Left lung (tissue), 14 donors: ENCODE measurements at places on chromosomes 6 and 20.

- no peaks in the 10 kb centered on the region for H3K36me3 ChIP-seq
- H3K4me1 ChIP-seq: peaks cover 83% of the 10 kb centered on the region
- H3K27me3 ChIP-seq: no peaks in the 10 kb centered on the region
These were observed 16.0 kb downstream of the HECA start for GRCh38 chr6:139150920-139151319.

DNA sequence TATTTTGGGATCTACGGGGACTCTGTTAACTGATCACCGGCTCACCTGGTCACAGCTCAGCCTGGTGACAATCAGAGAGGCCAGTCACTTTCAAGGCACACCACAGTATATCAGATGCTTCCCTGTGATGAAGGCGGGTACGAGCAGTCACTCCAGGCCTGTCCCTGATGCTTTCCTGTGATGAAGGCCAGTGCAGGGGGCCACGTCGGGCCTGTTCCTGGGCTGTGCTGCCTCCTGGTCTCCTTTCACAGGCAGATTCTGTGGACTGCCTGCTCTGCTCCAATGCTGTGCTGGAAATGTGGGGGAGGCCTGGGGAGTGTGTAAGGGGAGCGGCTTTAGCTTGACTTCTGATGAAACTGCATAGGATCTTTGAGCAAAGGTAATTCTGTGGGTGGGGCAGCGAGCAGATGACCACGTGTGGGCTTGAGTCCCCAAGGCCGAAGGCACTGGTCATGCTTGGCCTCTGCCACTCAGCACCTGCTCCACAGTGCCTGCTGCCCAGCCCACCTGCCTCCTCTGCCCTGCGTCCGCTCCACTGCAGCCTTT, 372.6 kb downstream of the TAF4 start:
- no peak for DNase-seq
- no peak overlapping the region for H3K4me3 ChIP-seq
- H3K27ac ChIP-seq: no peak overlapping the region
- H3K27me3 ChIP-seq: no peaks in the 10 kb centered on the region

DNA sequence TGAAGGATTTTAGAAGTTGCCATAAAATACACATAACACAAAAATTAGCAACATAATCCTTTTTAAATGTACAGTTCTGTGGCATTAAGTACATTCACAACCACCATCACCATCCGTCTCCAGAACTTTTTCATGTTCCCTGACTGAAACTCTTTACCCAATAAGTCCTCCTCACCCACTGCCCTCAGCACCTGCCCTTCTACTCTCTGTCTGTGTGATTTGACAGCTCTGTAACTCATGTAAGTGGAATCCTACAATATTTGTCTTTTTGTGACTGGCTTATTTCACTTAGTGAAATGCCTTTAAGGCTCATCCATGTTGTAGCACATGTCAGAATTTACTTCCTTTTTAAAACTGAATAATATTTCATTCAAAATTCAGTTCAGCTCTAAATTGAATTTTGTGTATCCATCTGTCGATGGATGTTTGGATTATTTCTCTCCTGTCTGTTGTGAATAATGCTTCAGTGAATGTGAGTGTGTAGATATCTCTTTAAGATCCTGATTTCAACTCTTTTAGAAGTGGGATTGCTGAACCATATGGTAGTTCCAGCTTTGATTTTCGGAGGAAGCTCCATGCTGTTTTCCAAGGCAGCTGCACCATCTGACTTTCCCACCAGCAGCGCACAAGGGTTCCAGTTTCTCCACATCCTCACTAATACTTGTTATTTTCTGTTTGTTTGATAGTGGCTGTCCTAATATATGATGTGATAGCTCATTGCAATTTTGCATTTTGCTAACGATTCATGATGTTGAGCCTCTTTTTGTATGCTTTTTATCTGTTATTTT, 4.2 kb downstream of the ENTPD6 start:
- no peak for DNase-seq
- H3K27ac ChIP-seq: no peak overlapping the region
- H3K36me3 ChIP-seq: no peaks in the 10 kb centered on the region
- H3K4me1 ChIP-seq: peaks cover 4% of the 10 kb centered on the region
- no peaks in the 10 kb centered on the region for H3K27me3 ChIP-seq
- no peak overlapping the region for H3K4me3 ChIP-seq

DNA sequence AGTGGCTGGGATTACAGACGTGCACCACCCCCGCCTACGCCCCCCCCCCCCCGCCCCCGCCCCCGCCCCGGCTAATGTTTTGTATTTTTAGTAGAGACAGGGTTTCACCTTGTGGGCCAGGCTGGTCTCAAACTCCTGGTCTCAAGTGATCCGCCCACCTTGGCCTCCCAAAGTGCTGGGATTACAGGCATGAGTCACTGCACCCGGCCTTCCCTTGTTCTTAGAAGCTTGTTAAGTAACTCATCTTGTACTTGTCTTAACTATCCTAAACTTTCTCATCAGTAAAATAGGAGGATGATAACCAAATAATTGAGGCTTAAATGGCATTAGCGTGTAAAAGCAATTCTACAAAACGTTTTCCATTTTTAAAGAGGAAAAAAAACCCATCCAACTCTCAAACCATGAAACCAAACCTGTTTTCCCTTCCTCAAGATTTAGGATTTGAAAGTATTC, 4.2 kb downstream of the CDYL start:
- no peak overlapping the region for H3K4me3 ChIP-seq
- H3K36me3 ChIP-seq: no peaks in the 10 kb centered on the region
- H3K27me3 ChIP-seq: no peaks in the 10 kb centered on the region
- no peaks in the 10 kb centered on the region for H3K4me1 ChIP-seq

DNA sequence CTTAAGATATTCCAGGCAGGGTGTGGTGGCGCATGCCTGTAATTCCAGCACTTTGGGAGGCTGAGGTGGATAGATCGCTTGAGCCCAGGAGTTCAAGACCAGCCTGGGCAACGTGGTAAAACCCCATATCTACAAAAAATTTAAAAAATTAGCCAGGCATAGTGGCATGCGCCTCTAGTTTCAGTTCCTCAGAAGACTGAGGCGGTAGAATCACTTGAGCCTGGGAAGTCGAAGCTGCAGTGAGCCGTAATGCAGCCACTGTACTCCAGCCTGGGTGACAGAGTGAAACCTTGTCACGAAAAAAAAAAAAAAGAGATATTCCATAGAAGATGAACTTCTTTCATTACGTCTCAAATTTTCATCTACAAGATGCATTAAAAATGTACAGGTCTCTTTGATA, 46.7 kb upstream of the ISM1 start:
- DNase-seq: no peak
- H3K4me3 ChIP-seq: no peak overlapping the region
- H3K36me3 ChIP-seq: no peaks in the 10 kb centered on the region
- H3K27ac ChIP-seq: no peak overlapping the region
- H3K27me3 ChIP-seq: no peaks in the 10 kb centered on the region
- H3K4me1 ChIP-seq: no peaks in the 10 kb centered on the region

DNA sequence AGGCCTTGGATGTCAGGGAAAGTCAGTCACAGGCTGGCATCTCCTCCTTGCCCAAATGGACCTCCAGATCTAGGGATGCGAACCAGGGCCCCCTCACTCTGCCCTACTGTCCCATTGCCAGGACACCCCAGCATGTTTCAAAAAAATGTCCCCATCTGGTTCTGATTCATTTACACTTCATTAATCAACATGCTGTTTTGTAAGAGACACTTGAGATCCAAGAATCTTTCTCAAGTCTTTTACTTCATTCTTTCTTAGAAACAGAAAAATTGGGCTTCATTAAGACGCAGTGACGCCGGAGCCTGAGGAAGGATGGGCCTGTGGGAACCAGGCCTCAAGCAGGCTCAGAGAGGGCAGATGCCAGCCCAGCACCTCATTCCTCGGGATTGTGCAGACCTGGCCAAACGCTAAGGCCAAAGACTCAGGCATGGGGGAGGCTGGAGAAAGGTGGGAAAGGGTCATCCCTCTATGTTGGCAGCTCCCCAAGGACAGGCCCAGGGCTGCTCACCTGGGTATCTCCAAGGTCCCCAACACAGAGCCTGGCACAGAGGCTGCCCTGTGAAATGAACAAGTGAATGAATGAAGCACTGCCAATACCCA, 3.8 kb downstream of the RSPO4 start:
- peaks cover 40% of the 10 kb centered on the region for H3K27me3 ChIP-seq
- no peaks in the 10 kb centered on the region for H3K36me3 ChIP-seq
- H3K4me3 ChIP-seq: no peak overlapping the region
- H3K4me1 ChIP-seq: no peaks in the 10 kb centered on the region
- H3K27ac ChIP-seq: no peak overlapping the region

- H3K27me3 ChIP-seq: no peaks in the 10 kb centered on the region
- no peak for DNase-seq
- no peak overlapping the region for H3K4me3 ChIP-seq
- no peaks in the 10 kb centered on the region for H3K4me1 ChIP-seq
- H3K36me3 ChIP-seq: no peaks in the 10 kb centered on the region
- H3K27ac ChIP-seq: no peak overlapping the region
These were observed 67.0 kb downstream of the TPBG start for GRCh38 chr6:82430611-82431010.
